ENCODE measurements at places on chromosomes 1 and 21.

GRCh38 chr21:17492415-17493168 lies 20.3 kb upstream of the CXADR start:
- no peak for DNase-seq

DNA sequence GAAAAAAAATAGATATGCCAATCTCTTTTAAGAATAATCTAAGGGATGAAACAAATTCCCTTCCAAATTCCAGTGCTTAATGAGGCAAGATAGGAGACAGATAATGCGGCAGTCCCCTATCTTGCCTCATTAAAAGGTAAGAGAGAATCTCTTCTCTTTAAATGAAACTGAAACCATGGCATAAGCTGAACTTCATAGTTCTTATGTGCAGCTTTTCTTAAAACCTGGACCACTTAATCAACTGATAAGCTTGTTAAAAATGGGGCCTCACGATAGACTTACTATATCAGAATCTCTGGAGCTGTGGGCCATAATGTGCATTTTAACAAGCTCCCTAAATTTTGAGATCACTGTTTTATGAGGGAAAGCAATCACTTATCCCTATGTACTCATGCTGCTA lies 79.2 kb downstream of the NIBAN1 start:
- no peak for DNase-seq

GRCh38 chr1:163320891-163321290 lies 863 bp upstream of the NUF2 start:
- no peak for DNase-seq

DNA sequence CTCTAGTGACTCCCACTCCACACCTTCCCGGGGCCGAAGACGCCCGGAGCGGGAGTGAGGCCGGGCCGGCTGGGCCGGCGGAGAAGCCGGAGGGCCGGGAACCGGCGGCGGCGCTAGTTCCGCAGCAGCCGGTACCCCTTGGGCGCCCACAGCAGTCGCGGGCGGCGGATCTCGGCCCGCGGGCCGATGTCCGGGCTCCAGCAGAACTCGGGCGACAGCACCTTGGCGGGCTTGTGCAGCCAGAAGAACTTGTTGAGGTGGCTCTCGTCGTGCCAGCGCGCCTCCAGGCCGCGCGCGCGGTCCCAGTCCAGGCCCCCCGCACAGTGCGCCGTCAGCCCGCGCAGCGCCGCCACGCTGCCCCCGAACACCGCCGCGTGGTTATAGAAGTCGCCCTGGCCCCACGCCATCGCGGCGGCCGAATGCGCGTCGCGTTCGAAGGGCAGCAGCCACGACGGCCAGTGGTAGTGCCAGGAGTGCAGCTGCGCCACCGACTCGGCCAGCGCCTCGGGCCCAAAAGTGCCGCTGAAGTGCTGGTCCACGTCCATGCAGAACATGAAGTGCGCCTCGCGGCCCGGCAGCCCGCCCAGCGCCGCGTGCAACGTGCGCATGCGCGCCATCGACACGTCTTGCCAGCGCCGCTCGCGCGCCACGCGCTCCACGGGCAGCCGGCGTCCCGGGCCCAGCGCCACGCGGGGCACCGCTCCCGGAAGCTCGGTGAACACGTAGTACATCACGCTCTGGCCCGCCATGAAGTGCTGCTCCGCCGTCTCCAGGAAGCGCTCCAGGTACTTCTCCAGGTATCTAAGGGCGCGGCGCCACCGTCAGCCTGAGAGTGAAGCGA lies 14.0 kb downstream of the A3GALT2 start:
- DNase-seq: no peak

Data from stimulated activated CD4-positive, alpha-beta T cell treated with anti-CD3 and anti-CD28 coated beads, Interleukin-1b, Interleukin-23, amount 100 ng/mL, for 1 hour (primary cell).